Posterior cingulate gyrus (tissue), 11 donors: ENCODE measurements at places on chromosomes 3 and 15.

DNA sequence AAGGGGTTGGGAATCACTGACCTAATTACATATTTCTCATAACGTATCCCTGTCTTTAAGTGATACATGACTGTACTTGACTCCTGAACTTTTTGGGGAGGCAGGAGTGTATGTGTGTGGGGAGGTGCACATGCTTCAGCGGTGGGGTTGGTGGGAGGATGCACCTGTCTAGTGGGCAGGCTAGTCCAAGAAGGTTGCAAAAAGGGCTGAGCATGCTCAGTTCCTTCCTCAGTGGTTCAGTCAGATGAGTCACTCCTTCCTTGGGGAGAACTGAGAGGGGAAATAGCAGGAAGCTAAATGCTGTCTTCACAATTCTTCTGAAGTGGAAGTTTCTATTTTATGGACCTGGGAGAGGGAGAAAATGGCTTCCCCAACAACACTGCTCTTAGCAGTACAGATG lies 24.6 kb upstream of the AP4E1 start:
- DNase-seq, result no peak

DNA sequence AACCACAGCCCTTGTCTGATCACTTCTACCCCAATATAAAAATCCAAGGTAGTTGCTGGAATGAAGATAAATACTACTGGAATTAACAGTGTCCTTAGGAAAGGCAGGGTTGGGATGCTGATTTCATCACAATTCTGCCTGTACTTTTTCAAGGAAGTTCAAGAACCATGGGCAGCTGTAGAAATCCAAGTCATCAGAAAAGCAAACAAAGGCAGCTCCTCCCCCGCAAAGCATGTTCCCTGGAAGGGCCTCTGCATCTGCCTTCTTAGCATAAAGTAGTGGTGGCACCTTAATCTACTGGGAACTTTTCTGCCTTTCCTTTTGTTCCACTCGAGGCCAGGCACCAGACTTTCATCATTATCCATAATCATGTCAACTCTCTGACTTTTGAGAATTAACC lies 54.4 kb downstream of the ERC2 start:
- DNase-seq, result no peak

GRCh38 chr3:187401856-187402255 lies 33.7 kb downstream of the RTP4 start:
- DNase-seq, result no peak

DNA sequence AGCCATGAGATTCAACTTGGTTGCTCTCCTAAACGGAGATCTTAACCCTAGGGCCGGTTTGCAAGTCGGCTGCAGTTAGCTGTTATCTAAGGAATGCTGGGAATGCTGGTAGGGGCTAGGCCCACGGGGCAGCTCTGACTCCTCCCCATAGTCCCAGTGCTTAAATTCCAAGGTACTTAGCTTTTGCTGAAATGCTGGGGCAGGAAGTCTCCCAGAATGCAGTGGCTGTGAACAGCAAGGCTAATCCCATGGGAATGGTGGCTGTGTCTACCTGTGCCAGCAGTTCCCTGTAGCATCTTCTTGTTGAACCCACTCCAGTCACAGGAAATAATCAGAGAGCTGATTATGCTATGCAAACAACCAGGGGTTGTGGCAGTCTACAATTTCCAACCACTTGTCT lies 102.5 kb upstream of the TJP1 start:
- DNase-seq, result no peak

- no peak for DNase-seq
These were observed 111.4 kb upstream of the TOPAZ1 start for GRCh38 chr3:44130249-44130648.

DNA sequence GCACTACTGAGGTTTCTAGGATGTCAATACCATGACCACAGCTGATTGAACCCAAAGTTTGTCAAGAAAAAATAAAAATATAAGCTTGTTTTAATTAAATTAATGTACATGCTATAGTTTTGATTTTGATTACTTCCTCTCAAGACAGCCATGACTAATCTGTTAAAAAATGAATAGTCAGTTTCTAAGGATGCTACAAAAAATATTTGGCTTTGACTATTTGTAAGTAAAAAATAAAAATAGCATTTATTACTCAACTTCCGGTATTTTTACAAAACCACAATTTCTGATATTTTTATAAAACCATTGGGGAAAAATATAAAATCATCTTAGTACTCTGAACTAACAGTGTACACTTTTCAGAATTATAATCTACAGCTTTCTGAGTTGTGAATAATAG lies 12.1 kb upstream of the TEX9 start:
- DNase-seq, result no peak

DNA sequence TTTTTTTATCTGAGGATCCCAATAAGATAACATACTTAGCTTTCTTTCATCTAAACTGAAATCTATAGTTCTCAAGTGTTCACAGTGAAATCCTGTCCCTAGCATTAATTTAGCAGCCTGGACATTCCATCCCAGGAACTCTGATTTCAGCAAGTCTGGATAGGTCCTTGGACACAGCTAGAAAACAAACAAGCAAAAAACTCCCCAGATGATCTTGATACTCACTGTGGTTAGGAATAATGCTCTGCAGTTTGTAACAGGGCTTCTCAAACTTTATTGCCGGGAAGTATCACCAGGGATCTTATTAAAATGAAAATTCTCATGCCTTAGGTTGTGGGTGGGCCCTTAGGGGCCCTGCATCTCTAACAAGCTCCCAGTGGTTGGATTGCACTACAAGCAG lies 24.3 kb downstream of the THBS1 start:
- no peak for DNase-seq

- no peak for DNase-seq
These were observed 415.5 kb downstream of the FHIT start for GRCh38 chr3:60835796-60836195.
